ENCODE measurements at places on chromosomes 11 and 22. TPM values are rescaled to one million over a fixed set of nuclear protein-coding genes. Genes with fewer than 3 reads are reported as not detected.
A peak's percentile ranks its signal among the peaks of the same experiment; 100 is the strongest.

DNA sequence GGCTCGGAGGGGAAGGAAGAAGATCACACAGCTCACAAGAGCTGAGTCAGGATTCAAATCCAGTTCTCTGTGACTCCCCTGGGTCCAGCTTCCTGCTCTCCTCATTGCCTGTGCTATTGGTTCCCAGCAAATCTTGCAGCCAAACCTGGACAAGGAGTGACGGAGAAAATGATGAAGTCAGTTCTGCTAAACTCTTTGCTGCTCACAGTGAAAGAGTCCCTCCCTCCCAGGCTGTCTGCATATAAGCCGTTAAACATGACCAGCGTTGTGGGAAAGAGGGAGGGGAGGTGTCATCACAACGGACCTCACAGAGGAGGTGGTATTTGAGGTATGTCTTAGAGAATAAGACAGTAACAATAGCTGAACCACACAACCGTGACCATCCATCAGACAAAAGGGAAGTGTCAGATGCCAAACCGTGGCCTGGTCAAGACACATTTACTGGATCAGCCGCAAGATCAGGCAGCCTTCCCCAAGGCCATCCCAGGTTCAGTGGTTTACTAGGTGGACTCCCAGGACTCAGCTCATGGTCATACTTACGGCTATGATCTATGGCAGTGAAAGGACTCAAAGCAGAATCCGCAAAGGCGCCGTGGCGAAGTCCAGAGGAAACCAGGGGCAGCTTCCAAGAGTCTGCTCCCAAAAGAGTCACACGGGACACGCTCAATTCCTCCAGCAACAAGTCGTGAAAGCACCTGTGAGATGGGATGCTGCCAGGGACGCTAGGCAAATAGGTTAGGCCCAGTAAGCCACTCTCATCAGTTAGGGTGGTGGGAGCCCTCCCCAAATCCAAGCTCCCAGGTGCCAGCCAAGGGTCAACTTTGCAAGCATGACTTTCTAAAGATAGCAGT, 2.8 kb upstream of the CYTH4 start:
- no peak for DNase-seq

GRCh38 chr22:33405194-33405593, 347.0 kb upstream of the SYN3 start:
- DNase-seq: no peak

GRCh38 chr11:2788168-2789071, 88.6 kb upstream of the KCNQ1OT1 start:
- peak; percentile 6 for DNase-seq

GRCh38 chr11:111427471-111427912, 48.4 kb upstream of the POU2AF1 start:
- no peak for DNase-seq

- no peak for DNase-seq
Observed at GRCh38 chr11:62542111-62542745, 4.4 kb downstream of the AHNAK start.

GRCh38 chr22:19962246-19962908, 20.8 kb upstream of the TXNRD2 start:
- DNase-seq: peak; percentile 87

OR2AG1 gene
- not detected for total RNA-seq

BDNF gene
- 0.22 TPM for total RNA-seq

SCGB1D1 gene
- total RNA-seq: not detected

C11orf42 gene
- not detected for total RNA-seq

GPR83 gene
- 0.17 TPM for total RNA-seq

Measured in adrenal gland (tissue), 19 donors.